ENCODE measurements at places on chromosomes 4 and X.

- DNase-seq = no peak
These were observed 260.9 kb downstream of the GLUD2 start for GRCh38 chrX:121308276-121308805.

GRCh38 chr4:104206784-104207183 is 287.9 kb downstream of the CXXC4 start:
- DNase-seq = no peak

DNA sequence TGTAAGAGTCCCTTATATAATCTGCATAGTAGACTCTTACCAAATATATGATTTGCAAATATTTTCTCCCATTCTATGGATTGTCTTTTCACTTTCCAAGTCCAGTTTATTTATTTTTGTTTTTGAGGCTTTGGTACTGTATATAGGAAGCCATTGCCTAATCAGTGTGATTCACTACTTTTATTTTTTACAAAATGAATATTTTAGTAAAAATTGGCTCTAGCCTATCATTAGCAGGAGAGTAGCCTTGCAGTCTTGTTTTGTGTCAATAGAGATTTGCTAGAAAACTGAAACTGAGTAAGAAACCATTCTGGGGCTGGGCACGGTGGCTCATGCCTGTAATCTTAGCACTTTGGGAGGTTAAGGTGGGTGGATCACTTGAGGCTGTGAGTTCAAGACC is 199.9 kb upstream of the MAB21L2 start:
- DNase-seq = no peak

DNA sequence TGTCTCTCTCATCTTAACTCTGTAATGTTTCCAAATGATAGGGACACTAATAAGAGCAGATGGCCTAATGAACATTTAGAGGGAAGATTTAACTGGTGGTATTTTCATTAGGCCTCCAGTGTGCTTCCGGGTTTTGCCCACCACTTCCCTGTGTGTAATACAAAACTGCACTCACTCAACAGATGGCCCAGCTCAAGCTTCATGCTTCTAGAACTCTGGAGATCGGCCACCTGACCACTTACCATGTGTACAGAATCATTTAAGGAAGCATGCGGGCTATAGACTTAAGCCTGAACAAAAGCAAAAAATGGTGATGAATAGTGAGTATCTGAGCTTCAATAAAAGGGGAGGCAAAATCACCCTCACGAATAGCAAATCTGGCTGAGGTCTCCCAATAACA is 89.3 kb downstream of the SH2D1A start:
- DNase-seq = no peak

- no peak for DNase-seq
These were observed 11.0 kb upstream of the CXCL2 start for GRCh38 chr4:74109870-74110605.

DNA sequence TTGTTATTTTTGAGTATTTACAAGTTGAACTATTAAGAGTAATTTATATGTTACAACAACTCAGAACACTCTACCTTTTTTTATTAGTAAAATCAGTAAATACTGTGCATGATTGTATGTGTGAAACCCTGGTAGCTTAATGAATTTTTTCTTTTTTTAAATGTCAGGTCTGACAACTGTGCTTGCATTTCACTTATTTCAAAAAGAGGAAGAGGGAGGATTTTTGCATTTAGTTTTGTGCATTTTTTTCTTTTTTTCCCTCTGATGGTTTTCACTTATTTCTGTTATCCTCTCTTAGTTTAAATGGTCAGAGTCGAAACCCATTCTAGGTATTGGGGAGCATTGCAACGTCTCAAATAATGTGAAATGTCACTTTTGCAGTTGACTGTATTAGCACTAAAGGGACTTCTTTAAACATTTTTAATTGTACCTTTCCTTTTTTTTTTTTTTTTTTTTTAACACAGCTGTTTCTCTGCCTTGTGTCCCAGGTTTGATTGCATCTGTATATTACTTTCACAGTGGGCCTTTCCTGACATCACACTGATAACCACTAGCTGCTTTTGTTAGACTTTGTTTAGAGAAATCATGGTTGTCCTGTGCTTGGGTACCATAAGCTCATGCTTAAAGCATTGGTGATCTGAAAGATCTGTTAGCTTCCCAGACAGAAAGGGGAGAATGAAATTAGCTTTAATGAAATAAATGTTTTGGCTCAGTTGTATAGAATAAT is 28.5 kb downstream of the MOB1B start:
- DNase-seq = no peak

DNA sequence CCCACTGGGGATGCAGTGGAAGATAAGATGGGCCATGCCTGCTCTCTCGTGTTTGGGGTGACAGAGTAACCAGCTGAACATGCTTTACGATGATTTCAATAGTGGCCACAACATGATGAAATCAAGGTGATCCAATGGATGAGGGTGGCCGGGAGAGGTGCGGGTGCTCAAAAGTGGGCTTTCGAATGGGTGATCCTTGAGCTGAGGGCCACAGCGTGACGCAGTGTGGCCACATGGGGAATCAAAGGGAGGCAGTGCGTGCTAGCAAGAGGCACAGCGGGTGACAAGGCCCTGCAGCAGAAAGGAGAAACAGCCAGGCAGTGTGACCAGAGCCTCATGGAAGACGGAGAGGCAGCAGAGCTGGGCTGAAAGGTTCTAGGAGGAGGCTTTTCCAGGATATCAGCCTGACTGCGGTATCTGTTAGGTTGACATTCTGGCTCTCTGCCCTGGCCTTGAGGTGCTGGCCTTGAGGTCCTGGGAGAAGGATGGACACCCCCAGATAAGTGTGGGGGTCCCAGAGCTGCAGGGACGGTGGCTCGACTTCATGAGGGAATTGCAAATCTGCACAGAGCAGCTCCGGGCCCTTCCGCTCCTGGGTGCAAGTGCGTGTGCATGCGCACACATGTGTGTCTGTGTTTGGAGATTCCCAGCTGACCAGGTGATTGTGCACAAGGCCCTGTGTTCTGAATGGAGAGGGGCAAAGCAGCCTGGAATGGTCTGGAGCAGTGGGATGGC is 38.0 kb upstream of the GPR78 start:
- DNase-seq = no peak

DNA sequence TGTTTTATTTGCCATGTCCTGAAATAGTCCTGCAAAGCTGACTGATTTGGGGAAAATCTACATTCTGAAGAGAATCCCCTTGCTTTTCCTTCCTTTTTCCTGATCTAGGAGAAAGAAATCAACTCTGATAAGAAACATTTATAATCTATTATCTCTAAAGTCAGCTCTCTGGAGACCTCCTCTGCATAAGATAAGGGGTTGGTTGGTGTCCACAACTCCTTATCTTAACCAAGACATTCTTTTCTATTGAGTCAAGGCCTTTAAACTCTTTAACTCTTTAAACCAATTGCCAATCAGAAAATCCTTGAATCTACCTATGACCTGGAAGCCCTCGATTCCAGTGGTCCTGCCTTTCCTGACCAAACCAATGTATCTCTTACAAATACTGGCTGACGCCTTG is 373.6 kb upstream of the RASGEF1B start:
- DNase-seq = no peak

DNA sequence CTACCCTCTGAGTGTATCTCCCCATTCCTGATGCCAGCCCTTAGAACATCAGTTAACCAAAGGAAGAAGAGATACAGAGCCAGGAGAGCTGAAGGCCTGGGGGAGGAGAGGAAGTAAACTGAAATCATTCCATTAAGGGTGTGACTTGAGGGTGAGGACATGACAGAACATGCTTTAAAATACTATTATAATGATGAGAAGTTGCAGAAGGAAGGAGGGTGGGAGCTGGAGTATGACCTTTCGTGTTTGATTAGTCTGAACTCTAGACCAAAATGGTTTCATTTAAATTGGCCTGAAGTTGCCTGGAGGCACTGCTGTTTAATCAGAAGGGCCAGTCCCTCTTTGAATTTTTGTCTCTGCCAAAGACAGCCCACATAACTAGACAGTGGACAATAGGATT is 11.4 kb downstream of the INTS6L start:
- no peak for DNase-seq

- DNase-seq = no peak
These were observed 80.0 kb upstream of the AFAP1 start for GRCh38 chr4:8019396-8020365.

- no peak for DNase-seq
These were observed 95.7 kb downstream of the PWWP3B start for GRCh38 chrX:106263817-106264216.

- DNase-seq = no peak
These were observed 35.7 kb downstream of the ING2 start for GRCh38 chr4:183540410-183541009.

- no peak for DNase-seq
These were observed 34.1 kb upstream of the TNIP3 start for GRCh38 chr4:121198251-121198650.

GRCh38 chr4:5800496-5800895 is 89.5 kb downstream of the EVC start:
- no peak for DNase-seq

GRCh38 chr4:128347175-128347868 is 59.7 kb upstream of the PGRMC2 start:
- DNase-seq = no peak

- DNase-seq = no peak
These were observed 133.9 kb downstream of the TET2 start for GRCh38 chr4:105280338-105281123.

DNA sequence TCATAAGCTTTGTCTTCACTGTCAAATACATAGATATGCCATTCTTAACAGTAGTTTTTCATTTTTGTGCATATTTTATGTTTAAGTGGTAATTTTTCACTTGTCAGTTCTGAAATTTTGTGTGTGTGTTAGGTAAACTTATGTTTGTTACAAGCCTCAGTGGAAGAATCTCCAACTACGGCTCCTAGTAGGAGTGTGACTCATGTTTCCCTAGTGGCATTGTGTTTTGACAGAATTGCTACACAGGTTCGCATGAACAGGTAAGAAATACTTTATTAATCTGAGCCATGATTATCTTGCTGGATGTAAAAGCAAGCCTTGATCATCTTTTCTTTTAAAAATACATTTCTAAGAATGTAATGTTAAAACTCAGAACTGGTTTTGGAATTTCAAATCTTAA is 94.4 kb downstream of the BLTP1 start:
- no peak for DNase-seq

DNA sequence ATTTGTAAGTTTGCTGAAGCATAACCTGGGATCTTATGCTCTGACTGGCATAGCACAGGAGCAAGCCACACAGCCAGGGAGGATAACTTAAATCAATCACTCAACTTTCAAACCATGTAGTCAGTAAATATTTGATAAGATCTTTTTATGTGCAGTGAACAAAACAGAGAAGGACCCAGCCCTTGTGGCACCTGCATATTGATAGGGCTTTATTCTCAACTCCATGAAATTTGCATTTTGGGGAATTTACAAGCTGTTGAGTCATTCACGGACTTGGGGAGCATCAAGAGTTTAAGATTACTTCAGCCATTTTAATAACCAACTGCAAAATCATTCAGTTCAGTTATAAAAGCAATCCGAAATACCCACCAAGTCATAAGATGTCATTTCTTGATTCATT is 122.6 kb downstream of the COMMD8 start:
- DNase-seq = no peak

DNA sequence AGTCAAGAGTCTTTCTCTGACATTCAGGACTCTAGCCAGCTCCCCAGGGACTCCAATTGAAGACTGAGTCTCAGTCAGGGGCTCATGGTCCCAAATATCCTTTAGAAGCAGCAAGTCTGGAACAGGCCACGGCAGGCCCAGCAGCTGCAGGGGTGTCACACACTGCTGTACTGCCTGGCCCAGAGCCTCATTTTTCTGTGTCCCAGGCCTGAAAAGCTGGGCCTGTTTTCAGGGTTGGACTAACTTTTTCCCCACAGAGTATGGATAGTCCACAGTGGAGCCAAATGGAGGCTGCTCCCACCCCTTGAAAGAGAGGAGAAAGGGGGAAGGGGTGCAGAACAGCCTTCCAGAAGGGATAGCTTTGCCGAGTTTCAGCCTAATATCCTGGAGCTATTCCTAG is 146.8 kb upstream of the NALF2 start:
- DNase-seq = no peak

DNA sequence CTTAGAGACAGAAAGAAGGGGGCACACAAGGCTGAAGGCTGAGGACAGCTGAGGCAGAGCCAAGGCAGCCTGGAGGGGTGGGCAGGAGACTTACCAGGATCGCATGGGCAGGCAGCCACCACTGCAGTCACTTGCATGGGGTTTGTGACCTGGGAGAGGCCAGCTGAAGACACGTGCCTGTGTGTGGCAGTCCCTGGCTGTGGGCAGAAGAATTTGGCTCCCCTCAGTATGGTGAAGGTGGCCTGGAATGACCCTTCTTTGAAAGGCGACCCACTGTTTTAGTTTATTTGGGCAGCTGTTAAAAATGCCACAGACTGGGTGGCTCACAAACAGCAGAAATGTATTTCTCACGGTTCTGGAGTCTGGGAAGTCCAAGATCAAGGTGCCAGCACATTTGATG is 22.1 kb upstream of the SLC34A2 start:
- DNase-seq = no peak

DNA sequence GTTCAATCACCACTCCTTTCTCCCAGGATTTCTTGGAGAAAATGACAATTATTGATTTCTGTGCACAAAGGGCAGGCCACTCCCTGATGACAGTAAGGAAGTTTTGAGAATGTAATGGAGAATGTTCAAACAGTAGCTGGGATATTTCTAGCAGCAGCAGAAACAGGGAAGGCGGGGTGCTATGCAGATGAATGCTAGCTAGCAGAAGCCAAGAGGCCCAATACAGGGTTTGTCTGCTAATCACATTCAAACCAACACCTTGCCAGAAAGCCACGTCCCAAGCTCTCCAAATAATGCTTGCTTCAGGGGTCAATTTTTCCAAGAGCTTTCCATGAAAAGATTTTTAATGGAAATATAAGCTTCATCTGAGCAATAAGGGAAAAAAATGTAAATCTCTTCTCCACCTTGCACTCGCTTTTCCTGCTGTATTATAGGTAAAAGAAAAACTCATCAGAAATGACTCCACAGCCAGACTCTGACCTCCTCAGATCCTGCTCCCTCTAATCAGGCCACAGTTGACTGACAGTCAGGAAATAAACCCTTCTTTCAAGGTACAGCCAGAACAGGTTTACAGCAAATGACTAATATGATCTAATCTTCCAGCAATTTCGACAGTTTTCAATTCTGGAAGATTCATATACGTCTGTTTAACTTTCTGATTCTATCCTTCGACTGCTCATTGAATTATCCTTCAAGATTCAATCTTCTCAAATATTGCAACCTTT is 84.7 kb upstream of the PCDH19 start:
- DNase-seq = no peak

DNA sequence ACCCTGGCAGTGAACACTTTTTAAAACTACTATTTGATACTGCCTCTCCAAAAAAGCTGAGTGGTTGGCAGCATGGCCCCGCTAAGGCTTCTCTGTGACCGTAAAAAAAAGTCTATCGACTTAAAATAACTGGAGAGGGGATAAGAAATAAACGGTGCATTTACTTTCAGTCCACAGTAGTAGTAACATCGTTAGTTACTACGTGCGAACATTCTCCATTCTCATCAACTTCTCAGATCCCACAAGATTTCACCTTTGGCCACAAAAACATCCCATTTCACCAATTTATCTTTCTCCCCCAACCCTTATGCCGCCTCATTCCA is 524 bp upstream of the EXOSC9 start:
- no peak for DNase-seq

DNA sequence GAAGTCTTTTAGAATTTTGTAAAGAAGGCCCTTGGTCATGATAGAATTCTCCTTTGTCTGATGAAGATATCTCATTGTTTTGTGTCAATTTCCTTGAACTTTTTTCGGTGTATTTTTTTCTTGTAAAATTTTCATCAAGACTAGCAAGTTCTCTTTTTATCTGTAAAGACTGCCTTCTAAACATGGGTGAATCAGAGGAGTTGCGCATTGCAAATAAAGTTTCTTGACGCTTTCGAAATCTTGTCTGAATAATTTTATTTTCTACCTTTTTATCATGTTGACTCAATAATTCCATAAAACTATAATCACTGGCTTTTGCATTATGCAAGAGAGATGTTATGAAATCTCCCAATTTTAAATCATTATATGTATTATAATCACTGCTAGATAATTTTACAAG is 66.2 kb downstream of the NCAPG start:
- no peak for DNase-seq
